ENCODE measurements at places on chromosomes 1 and 21.

- DNase-seq = no peak
Observed at GRCh38 chr1:214466403-214467077, 84.9 kb downstream of the PTPN14 start.

- no peak for DNase-seq
Observed at GRCh38 chr1:109118089-109118488, 4.2 kb downstream of the ELAPOR1 start.

- no peak for DNase-seq
Observed at GRCh38 chr21:26148840-26149354, 21.7 kb downstream of the APP start.

DNA sequence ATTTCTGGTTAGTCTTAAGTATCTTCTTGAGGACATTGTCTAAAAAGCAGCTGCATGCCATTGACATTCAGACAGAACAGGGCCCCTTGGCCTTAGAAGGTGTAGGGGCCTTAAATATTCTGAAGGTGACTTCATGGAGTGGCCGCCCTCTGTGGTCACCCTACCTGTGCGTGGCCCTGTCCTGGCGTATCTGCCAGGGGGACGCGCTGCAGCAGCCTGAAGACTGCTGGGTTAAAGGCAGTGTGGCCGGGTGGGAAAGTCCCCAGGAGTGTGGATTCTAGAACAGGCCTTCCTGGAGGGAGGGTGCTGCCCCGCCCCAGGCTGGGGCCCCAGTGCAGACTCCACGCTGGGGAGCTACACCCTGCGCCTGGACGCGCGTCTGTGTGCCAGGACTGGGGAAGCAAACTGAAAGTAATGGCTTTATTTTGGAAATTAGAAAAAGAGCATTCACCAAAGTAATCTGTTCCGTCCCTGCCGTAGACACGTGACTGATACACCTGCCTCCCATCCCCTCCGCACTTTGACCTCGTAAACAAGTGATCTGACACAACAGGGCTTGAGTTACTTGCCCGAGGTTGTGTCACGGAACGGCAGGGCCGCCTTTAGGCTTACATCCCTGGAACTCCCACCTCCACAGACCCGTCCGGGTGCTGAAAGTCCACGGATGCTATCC, 1.8 kb downstream of the AGPAT3 start:
- DNase-seq = peak; percentile 67

DNA sequence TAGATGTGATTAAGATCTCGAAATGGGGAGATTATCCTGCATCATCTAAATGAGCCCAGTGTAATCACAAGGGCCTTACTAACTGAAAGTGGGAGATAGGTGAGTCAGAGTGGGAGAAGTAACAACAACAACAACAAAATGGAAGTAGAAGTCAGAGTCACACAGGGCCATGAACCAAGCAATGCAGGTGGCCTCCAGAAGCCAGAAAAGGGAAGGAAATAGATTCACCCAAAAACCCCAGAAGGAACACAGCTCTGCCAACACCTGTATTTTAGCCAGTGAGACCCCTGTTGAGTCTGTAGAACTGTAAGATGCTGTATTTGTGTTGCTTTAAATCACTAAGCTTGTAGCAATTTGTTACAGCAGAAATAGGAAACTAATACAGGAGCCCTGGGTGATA, 4.1 kb downstream of the TAGLN2 start:
- DNase-seq = no peak

GRCh38 chr1:109181085-109181806, 32.5 kb upstream of the SARS1 start:
- no peak for DNase-seq

DNA sequence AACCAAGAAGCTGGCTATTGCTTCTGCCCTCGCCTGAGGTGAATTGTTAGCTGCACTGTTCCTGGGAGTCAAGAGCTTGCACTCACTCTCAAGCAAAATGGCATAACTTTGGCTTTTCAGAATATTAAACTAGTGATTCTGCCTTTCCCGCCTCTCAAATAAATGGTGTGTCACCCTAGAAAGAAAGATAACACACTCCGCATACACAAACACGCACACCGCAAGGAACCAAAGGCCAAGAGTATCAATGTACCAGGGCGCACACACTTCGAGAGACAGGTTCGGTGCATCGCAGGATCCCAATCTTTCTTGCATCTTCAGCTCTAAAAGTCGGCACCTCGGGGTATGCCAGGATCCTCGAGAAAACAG, 470 bp upstream of the RTCA start:
- no peak for DNase-seq

DNA sequence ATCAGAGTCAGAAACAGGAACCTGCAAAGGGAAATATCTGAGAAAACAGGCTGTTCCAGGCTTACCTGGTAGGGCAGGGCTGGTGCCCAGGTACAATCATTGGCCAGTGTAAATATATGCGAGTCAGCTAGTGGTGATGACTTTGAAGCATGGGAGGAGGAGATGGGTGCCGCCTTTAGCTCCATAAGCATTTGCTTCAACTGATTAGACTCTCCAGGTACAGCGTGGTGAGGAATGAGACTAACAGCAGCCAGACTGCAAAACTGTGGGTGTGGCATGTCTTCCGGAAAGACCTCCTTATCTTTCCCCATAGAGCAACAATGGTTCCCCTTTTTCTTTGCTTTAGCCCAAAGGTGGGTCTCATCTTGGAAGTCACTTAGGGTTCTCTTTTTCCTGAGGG, 137.2 kb downstream of the LRIG2 start:
- DNase-seq = no peak

- DNase-seq = no peak
Observed at GRCh38 chr21:45304476-45304830, 16.8 kb upstream of the POFUT2 start.

- DNase-seq = no peak
Observed at GRCh38 chr1:161962091-161962887, 61.4 kb downstream of the OLFML2B start.

DNA sequence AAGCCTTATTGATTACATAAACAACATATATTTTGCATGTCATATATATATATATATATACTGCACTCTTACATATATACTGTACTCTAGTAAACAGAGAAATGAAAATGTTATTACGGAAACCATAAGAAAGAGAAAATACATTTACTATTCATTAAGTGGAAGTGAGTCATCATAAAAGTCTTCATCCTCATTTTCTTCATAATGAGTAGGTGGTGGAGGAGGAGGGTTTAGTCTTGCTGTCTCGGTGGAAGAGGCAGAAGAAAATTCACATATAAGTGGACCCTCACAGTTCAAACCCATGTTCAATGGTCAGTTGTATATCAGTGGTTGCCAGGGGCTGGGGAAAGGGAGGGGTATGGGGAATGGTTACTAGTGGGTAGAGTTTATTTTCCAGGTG, 8.0 kb upstream of the IFNLR1 start:
- DNase-seq = peak; percentile 3

GRCh38 chr1:95547005-95547404, 313.0 kb downstream of the RWDD3 start:
- DNase-seq = no peak

- DNase-seq = no peak
Observed at GRCh38 chr1:50615036-50615750, 191.9 kb upstream of the DMRTA2 start.

GRCh38 chr1:86841116-86841515, 72.8 kb downstream of the SELENOF start:
- no peak for DNase-seq

DNA sequence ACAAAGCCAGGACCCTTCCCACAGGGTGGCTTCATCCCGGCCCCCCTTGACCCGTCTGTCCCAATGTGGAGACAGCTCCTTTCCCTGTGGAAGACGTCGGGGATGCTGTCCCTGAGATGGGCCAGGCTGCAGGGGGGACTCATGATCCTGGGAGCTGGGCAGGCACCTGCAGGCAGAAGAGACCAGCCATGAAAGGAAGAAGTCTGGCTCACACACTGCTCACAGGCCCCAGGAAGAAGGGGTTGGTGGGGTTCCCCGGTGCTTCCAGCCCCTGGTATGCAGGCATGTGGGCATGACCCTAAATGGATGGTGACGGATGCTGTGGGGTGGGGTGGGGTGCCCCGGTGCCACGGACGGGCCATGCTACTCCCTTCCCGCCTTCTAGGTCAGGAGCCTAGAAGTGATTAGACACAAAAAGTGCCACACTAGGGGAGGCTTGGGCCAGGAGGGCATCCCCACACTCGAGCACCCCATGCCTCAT, 8.3 kb downstream of the ACTRT2 start:
- peak; percentile 44 for DNase-seq

DNA sequence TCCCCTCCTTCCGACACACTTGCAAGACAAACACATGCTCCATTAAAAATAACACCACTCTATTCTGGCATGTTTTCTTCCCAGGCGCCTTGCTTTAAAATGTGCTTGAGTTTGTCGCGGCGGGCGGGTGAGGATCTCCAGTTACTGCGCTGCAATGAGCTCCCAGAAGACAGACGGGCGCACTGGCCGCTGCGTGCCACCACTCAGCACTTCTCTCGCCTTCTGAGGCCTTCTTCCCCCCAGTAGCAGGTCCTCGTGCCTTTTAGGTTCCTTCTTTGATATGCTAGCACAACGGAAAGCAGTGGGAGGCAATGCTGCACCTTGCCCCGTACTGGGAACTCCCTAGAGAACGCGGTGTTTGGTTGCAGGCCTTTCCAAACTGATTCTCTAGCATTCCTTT, 279.5 kb upstream of the NR5A2 start:
- DNase-seq = no peak

All from cardiac septum (tissue), 1 donor.